ENCODE measurements at places on chromosomes 2 and 18.
A peak's percentile ranks its signal among the peaks of the same experiment; 100 is the strongest.

DNA sequence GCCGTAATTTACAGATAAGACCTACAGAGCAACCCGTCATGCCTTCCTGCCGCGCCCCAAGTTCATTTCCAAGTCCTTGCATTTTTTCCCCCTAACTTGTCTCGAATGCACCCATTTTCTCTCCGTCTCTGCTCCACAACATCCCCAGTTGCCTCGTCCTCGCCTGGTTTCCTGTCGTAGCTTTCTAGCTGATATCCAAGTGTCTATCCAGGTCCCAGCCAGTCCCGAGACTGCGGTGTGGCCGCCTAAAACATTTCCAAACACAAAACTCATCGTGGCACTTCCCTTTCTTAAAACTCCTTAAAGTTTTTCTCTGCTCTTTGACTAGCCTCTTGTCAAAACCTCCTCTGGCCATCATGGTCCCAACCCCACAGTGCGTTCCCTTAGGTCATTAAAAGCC is 1.2 kb upstream of the BARD1 start:
- no peak for DNase-seq

- no peak for DNase-seq
These were observed 67.6 kb upstream of the PXDN start for GRCh38 chr2:1811971-1812350.

- DNase-seq = no peak
These were observed 728.1 kb upstream of the PIK3C3 start for GRCh38 chr18:41226911-41227310.

DNA sequence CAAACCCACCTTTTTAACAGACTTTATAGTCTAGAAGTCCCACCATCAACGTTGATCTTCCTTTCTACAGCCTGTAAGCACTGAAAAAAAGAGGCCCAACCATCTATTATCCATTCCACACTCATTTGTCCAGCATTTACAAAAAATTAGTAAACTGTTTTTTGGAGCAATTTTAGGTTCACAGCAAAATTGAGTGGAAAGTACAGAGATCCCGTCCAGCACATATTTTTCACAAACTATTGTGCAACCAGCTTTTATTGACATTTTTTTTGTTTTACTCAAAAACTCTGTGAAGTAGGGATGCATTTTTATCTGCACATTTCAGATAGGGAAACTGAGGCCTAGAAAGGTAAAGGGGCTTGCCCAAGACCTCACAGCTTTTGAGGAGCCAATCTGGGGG is 68.6 kb downstream of the TNP1 start:
- no peak for DNase-seq

DNA sequence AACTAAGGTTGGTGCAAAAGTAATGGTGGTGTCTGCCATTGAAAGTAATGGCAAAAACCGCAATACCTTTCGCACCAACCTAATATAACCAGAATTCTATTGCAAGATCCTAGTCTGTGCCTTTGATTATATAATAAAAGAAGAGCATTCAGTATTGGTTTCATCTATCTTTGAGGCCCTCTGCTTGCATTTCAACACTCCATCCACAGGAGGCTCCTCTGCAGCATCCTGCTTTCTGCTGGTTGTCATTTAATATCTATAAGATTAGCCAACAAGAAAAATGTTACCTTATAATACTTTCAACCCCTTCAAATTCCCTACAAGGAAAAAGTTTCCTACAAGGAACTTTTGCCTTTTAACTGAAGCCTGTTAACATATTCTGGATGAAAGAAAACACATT is 139.2 kb downstream of the CDCA7 start:
- no peak for DNase-seq

DNA sequence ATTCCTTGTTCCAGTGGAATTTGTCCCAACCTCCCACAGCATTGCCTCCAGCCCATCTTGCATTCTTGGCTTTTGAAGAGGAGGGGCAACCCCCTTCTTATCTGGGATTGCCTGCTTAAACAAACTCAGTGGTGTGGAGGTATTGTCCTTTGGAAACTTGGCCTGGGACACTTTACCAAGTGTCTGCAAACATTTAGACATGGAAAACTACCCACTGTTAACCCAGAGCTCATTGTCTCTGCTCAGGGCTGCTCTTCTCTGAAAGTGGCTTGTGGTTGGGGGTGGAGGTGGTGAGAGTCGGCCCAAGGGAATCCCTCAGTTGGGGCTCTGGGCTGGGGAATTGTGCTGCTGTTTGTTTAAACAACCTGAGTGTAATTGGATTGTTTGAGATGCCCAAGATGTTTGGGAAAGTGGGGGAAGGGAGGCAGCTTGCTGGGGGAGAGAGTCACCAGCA is 178.3 kb upstream of the GATA6 start:
- DNase-seq = no peak

- peak; percentile 15 for DNase-seq
These were observed 135.5 kb downstream of the NDUFA10 start for GRCh38 chr2:239889641-239890121.

DNA sequence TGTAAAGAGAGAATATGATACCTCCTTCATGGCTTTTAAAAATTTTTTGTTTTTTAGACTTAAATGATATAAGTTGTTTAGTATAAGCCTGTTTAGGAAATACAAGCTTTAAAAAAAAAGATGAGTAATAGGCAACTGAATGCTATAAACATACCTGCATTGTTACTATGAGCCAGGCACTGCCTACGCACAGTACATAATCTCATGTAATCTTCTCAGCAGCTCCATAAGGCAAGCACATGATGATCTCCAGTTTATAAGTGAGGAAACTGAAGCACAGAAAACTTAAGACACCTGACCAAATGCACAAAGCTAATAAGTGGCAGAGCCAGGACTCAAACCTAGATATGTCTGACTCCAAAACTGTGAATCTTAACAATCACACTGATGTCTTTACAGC is 156.3 kb upstream of the SLC1A4 start:
- no peak for DNase-seq
